ENCODE measurements at places on chromosomes 1 and 21.

DNA sequence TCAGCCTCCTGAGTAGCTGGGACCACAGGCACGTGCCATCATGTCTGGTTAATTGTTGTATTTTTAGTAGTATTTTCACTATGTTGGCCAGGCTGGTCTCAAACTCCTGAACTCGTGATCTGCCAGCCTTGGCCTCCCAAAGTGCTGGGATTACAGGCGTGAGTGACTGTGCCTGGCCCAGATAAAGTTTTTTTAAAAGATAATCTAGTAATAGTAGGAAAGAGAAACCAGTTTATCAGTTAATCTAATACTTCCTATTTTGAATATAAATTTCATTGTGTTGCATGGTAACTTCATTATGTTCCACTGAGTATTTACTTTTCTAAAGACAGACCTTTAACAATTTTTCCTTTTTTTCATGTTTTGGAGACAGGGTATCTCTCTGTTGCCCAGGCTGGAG is 10.0 kb downstream of the RABGAP1L start:
- DNase-seq = no peak

- no peak for DNase-seq
Measured at GRCh38 chr1:175157200-175157599, 35.4 kb downstream of the KIAA0040 start.

DNA sequence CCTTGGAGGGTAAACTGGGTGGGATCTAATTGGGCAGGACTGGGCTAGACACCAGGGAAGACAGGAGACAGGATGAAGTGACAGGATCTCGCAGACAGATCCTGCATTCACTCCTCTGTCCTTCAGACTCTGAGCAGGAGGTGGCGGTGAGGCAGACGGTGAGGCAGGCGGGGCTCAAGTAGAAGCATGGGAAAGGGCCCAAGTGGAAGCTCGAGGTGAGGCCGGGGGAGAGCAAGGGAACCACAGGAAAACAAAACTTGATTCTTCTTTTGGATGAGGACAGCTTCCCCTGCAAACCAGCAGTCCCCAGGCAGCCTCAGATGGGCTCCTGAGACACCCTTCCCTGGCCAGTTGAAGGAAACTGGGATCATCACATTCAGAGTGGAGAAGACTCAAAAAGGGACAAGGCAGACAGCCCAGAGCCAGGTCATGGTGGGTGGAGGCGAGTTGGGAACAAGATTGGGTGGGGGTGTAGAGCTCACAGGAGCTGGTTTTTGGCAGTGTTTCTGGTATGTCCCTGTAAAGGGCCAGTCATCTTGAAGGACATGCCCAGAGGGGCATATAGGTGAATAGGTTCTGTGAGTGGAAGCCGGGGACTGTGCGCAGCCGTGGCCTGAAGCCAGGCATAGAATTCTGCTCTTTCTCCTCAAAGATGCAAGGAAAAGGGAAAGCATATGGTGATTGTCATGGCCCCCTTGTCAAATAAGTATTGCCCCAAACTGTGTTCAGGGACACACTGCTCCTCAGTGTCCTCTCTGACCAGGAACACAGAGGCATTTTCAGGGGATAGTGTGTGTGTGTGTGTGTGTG is 18.0 kb downstream of the INKA2 start:
- DNase-seq = no peak

DNA sequence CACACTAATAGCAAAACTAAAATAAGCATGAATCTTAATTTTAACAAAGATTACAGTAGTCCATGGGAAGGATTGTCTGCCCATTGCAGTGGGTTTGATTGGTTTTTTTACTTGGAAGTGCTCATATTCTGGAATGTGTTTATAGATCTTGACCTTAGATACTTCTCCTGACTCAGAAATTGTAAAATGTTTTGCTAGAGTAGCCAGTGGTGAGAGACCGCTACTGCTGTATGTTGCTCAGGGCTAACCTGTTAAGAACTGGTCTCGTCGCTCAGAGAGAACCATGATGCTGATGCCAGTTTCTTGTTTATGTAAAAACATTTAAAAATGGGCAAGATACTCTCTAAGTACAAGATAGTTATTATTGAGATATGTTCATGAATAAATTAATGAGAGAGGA is 99.9 kb downstream of the ROR1 start:
- DNase-seq = no peak

GRCh38 chr1:218739426-218739825 is 394.3 kb downstream of the TGFB2 start:
- DNase-seq = no peak

GRCh38 chr1:50027794-50028193 is 4.0 kb upstream of the AGBL4 start:
- DNase-seq = no peak

GRCh38 chr1:214793708-214794107 is 190.7 kb downstream of the CENPF start:
- DNase-seq = no peak

DNA sequence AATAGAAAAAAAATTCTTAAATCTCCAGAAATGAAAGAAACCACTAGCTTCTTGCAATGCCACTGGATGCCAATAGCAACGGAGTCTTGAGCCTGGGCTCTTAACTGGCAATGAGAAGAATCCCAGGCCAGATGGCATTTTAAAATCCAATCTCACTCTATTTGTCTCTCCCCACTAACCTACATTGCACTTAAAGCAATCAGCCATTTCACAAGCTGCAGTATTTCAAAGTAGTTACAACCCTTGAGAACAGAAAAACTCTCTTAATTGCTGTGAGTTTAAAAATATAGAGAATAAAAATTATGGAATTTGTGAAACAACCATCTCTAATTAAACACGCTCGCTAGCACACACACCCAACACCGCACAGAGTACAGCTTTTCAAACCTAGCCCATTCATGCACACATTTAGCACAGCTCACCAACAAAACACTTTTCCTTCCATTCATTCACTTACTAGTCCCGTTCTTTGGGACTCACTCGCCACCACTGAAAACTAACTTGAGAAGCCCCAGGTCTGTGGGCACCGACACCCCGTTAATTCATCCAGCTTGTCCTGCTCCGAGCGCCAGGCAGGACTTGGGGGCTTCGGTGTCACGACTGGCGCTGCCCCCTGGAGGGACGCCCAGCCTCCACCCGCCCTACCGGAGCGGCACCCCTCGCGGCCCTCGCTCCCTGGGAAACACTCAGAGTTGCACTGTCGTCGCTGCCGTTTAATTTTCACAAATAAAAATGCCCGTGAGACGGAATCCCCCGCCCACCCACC is 1.0 kb downstream of the DDAH1 start:
- no peak for DNase-seq

- no peak for DNase-seq
Measured at GRCh38 chr1:155120253-155120652, 7.4 kb upstream of the EFNA1 start.

- no peak for DNase-seq
Measured at GRCh38 chr1:63732666-63733065, 41.2 kb upstream of the ROR1 start.

DNA sequence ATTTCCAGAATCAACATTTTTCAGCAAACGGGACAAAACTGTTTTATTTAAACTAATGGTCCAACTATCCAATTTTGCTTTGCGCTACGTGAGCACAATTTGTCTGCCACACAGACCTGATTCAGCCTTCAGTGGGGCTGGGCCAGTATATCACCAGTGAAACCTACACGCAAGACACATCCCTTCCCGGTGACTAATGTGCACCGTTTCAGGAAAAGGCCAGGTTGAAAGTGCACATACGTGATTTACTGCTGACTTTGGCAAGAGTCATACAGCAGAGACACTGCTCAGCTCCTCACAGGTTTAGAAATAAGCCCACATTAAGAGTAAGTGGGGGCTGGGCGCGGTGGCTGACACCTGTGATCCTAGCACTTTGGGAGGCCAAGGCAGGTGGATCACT is 5.1 kb upstream of the TMEM51 start:
- no peak for DNase-seq

DNA sequence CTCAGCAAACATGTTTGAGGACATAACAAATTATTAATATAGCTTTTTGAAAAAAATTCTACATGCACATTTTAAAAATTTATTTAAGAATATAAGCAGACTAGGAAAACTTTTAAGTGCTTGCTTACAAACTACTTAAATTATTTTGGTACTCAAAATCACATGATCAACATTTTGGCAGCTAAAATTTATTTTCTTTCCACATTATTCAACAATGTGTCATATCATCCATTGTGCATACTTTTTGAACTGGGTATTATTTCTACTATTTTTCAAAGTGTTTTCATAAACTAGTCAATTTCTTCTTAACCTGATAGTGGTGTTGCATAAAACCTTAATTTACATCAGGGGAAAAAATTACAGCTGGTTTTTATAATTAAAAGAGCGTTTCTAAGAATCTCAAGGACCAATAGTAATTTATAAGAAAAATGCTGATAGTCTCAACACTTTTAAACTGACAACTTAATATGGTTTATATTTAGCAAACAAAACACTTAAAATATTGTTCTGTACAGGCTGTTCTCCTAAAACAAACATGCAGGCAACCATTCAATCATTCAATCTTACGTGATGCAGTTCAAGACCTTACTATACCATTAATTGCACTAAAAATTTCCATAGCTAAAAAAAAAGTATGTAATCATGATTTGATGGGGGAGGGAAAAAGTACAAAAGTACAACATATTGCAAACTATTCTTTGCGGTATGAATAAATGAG is 105.0 kb downstream of the GPATCH2 start:
- DNase-seq = no peak

- DNase-seq = no peak
Measured at GRCh38 chr1:198741744-198742143, 102.9 kb downstream of the PTPRC start.

DNA sequence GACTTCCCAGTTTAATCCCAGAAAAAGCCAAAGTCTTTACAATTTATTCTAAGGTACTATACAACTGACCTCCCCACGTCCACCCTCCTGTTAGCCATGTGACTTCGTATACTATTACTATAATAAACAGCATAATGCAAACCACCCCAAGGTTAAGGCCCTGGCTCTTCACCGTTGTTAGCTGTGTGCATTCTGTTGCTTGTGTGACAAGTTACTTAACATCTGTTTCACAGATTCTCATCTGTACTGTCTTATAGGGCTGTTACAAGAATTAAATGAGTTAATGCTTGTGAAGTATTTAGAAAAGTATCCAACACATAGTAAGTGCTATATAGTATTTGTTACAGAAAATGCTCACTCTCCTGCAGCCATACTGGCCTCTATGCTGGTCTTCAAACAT is 15.7 kb downstream of the WARS2 start:
- DNase-seq = no peak

DNA sequence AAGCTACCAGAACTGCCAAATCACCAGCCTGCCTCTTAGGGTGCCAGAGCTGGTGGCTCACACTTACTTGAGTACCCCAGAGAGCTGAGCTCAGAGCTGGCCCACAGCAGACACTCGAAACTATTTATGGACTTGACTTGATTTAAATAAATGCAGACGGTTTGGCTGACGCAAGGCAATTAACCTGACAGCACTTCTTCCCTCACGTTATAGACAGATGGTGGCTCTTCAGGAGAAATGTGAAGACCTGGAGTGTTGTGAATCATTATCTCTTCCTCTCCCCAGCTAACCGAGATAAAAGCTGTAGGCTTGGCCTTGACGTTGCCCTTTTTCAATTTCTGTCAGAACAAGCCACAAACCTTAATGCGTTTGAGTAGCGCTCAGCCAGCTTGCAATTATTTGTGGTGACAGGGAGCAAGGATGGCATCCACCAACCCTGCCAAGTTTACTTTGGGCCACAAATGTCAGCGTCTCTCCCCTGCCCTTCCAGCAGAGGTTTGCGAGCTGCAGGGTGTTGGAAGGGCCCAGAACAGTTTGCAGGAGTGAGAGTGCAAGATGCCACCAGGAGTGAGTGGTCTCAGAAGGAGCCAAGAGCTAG is 34.0 kb upstream of the BCAR3 start:
- DNase-seq = no peak

- no peak for DNase-seq
Measured at GRCh38 chr1:205633421-205633976, 1.7 kb upstream of the ELK4 start.

- no peak for DNase-seq
Measured at GRCh38 chr1:3350506-3351261, 103.8 kb upstream of the ARHGEF16 start.

DNA sequence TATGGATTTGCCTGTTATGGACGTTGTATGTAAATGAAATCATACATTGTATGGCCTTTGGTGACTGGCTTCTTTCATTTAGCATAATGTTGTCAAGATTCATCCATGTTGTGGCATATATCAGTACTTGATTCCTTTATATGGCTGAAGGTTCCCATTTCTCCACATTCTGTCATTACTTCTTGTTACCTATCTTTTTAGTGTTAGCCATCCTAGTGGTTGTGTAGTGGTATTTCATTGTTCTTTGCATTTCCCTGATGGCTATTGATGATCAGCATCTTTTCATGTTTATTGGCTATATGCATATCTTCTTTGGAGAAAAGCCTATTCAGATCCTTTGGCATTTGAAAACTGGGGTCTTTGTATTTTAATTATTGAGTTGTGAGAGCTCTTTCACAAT is 39.8 kb upstream of the PODN start:
- DNase-seq = no peak

- DNase-seq = no peak
Measured at GRCh38 chr1:103489935-103490334, 35.6 kb upstream of the RNPC3 start.

GRCh38 chr1:113965703-113966412 is 13.4 kb upstream of the OLFML3 start:
- DNase-seq = no peak

- DNase-seq = no peak
Measured at GRCh38 chr1:186534401-186534800, 73.5 kb upstream of the PDC start.

GRCh38 chr1:154998818-154999570 is 3.6 kb upstream of the ZBTB7B start:
- peak; percentile 80 for DNase-seq

DNA sequence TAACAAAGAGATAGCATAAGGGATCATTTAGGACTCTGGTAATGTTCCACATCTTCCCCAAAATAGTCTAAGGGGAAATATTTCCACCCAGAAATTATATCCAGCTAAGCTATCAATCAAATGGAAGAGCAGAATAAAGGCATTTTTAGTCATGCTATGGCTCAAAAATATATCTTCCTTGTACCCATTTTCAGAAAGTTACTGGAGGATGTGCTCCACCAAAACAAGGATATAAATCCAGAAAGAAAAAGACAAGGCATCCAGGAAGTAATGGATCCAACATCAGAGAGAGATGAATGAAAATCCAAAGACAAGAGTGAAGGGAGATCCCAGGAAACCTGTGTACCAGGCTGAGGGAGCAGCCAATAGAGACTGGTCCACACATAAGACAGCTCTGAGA is 2.7 kb upstream of the KRTAP10-8 start:
- no peak for DNase-seq

- DNase-seq = no peak
Measured at GRCh38 chr1:115507901-115508300, 133.9 kb upstream of the VANGL1 start.

DNA sequence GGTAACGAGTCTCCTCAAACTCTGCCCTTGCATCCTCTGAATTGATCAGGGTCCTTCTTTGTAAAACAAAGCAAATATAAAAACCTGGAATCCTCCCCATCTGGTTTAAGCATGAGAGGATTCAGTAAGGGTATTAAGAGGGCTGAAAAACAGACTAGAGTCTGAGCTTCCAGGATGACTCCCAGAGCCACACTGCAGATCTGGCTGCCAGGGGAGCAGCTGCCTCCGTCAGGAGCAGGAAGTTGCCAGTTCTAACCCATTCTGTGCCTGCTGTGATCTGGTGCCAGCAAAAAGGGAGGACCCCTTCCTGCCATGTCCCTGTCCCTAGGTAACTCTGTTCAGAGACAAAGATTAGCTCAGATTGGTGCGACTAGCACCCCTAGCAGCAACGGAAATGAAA is 27.5 kb downstream of the SERTAD4 start:
- no peak for DNase-seq

GRCh38 chr1:223402790-223403142 is 9.6 kb downstream of the CCDC185 start:
- no peak for DNase-seq

- peak; percentile 46 for DNase-seq
Measured at GRCh38 chr1:179129702-179130473, 48.0 kb downstream of the TOR3A start.
